Glomerular endothelial cell (primary cell): ENCODE measurements at places on chromosomes 7 and 10.

DNA sequence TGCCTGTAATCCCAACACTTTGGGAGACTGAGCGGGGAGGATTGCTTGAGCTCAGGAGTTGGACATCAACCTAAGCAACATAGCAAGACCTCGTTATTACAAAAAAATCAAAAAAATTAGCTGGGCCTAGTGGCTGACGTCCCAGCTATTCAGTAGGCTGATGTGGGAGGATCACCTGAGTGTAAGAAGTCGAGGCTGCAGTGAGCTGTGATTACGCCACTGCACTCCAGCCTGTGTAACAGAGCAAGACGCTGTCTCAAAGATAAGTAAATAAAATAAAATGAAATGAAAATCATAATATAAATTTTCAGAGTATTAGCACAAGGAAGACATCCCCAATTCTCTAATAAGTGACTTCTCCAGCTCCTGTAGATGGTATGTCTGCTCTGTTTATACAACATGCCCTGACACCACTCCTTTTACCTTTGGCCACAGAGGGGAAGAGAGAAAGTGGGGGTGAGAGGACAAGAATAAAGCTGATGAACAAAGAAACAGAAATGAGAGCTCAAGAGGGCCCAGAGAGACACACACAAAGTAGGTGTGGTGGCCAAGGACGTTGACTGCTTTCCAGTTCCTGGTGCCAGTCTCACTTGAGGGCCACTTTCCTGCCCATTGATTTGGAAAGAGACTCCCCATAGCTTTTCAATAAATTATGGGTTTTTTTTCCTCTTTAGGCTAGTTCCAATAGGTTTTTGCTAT is 62.9 kb downstream of the PTTG1IP2 start:
- no peak for DNase-seq

GRCh38 chr10:102904346-102904745 is 13.7 kb upstream of the CNNM2 start:
- DNase-seq: no peak

DNA sequence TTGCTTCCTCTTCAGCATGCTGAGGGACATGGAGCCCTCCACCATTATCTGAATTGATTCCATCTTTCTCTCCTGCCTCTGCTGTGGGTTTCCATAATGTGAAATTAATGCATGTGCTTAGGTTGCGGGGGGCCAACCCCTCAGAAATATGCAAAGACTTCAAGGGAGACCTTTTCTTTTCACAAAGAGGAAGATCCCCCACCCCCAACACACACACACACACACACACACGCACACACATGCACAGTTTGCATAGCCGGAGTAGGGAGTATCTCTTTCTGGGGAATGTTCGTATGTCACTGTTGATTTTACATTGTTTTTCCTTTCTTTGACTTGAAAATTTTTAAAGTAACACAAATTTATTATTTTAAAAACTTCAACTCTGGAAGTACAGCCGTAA is 193.5 kb downstream of the MGMT start:
- DNase-seq: no peak

GRCh38 chr7:127588019-127588696 is at the start of gene ARF5:
Gene ARF5 (plus strand): TSS chr7:127588411. CDS start chr7:127588499, 88 bp downstream.
- no peak for DNase-seq
